ENCODE measurements at places on chromosomes 3 and 15.

GRCh38 chr3:82084824-82085223 is 323.4 kb upstream of the GBE1 start:
- no peak for DNase-seq

- no peak for DNase-seq
Measured at GRCh38 chr3:71785532-71786216, 726 bp upstream of the PROK2 start.

GRCh38 chr3:178271740-178272387 is 264.4 kb upstream of the KCNMB2 start:
- no peak for DNase-seq

DNA sequence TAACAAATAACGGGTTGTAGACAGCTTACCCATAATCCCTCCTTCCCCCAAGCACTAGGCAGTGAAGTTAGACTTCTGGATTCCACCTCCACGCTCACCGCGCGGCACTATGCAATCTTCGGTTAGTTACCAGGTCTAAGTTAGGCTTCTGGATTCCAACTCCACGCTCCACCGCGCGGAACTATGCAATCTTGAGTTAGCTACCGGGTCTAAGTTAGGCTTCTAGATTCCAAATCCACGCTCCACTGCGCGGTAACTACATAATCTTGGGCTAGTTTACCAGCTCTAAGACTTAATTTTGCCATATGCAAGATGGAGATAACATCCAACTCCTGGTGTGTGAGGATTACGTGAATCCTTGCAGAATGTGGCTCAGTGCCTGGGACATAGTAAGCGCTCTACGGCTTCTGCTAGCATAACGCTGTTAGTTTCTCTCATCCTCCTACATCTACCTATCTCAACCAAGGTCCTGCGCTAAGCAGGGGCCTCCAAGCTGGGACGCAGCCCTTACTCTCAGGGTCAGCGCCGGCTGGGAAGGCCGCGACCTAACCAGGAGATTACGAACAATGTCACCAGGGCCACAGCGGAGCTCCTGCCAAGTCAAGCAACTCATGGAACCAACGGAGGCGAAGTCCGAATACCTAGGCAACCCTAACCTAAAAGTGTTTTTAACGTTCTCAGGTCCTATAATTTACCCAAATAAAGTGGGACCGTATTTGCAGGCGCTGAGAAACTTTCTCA is 497 bp upstream of the RPLP1 start:
- no peak for DNase-seq

GRCh38 chr15:52567871-52568600 is 794 bp downstream of the ARPP19 start:
- DNase-seq: peak; percentile 12

- no peak for DNase-seq
Measured at GRCh38 chr15:67575039-67575502, 32.6 kb downstream of the MAP2K5 start.
